ENCODE measurements at places on chromosomes 11 and 22.
A peak's percentile ranks its signal among the peaks of the same experiment; 100 is the strongest.

- no peak for DNase-seq
Observed at GRCh38 chr22:41776381-41776780, 24.1 kb upstream of the CCDC134 start.

GRCh38 chr11:12284316-12285050 lies 92.9 kb upstream of the PARVA start:
- no peak for DNase-seq

GRCh38 chr11:10970926-10971325 lies 113.1 kb upstream of the ZBED5 start:
- DNase-seq, result no peak

DNA sequence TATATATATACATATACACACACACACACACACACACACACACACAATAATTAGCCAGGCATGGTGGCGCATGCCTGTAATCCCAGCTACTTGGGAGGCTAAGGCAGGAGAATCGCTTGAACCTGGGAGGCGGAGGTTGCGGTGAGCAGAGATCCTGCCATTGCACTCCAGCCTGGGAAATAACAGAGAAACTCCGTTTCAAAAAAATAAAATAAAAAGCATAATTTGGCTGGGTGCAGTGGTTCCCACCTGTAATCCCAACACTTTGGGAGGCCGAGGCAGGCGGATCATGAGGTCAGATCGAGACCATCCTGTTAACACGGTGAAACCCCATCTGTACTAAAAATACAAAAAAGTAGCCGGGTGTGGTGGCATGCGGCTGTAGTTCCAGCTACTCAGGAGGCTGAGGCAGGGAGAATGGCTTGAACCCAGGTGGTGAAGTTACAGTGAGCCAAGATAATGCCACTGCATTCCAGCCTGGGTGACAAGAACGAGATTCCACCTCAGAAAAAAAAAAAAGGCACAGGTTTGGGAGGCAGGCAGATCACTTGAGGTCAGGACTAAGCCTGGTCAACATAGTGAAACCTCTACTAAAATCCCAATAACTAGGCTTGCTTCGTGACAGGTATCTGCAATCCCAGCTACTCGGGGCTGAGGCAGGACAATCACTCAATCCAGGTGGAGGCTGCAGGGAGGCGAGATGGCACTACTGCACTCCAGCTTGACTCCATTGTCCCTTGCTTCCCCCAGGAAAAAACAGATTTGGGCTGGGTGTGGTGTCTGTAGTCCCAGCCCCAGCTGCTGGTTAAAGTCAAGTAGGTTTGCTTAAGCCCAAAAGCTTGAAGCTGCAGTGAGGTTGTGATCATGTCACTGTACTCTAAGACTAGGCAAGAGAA lies 11.8 kb upstream of the WDR74 start:
- no peak for DNase-seq

- no peak for DNase-seq
Observed at GRCh38 chr11:46343520-46343919, 3.7 kb upstream of the DGKZ start.

DNA sequence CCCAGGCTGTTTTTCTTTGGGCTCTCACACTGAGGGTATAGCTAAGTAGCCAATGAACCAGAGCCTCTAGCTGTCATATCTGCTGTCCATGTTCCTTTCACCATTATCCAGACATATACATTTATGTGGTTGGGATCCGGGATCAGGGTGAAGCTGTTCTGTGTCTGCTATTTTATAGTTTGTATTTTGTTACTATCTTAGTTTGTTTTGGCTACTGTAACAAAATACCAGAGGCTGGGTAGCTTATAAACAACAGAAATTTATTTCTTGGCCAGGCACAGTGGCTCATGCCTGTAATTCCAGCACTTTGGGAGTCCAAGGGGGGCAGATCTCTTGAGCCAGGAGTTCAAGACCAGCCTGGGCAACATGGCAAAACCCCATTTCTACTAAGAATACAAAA lies 40.5 kb upstream of the CABP7 start:
- no peak for DNase-seq

DNA sequence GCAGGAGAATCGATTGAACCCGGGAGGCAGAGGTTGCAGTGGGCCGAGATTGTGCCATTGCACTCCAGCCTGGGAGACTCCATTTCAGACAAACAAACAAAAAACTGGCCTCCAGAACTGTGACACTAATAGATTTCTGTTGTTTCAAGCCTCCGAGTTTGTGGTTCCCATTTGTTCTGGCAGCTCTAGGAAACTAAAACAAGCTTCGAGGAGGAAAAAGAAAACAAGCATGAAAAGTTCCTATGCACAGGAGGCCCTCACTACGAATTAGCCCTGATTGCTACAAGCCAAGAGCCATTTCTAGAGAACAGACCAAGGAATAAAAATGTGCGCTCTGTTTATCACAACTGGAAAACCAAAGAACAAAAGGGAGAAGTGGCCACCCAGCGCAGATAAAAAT lies 47.8 kb upstream of the SHANK2 start:
- DNase-seq, result no peak

GRCh38 chr22:35619336-35620094 lies 2.4 kb upstream of the MB start:
- DNase-seq, result no peak

DNA sequence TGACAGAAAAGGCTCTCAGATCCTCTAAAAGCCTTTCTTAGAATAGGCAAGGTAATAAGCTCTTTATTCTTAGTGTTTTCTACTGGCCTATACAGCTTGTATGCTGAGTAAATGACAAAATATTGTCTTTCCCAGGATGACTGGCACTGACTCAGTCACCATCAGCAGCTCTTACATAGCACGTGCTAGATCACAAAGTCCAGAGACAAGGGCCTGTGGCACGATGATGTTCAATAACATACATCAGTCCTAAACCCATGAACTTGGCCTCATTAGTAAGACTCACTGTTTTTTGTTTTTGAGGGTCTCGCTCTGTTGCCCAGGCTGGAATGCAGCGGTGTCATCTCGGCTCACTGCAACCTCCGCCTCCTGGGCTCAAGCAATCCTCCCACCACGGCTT lies 42.7 kb downstream of the CELF1 start:
- DNase-seq, result no peak

DNA sequence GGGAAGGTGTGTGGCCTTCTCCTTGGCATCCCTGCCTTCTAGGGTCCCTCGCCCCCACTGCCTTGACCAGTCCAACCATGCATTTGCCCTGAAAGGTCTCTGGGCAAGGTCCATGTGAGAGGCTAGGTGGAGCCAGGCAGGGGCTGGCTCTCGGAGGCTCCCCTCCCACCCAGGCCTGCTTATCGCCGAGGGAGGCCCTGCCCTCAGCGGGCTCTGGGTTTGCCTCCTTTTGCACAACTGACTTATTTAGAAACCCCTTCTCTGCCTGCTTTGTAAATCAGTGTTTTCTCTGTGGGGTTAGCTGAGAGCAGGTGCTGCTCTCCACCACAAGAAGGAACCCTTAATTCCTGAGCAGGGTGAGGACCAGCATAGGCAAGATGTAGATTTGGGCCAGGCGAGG lies 47.7 kb downstream of the CD82 start:
- DNase-seq, result no peak

- DNase-seq, result no peak
Observed at GRCh38 chr22:29291215-29291614, 15.2 kb upstream of the GAS2L1 start.

GRCh38 chr22:31821572-31821971 lies 67.8 kb downstream of the DEPDC5 start:
- DNase-seq, result no peak

GRCh38 chr11:8658321-8659057 lies 24.0 kb downstream of the TRIM66 start:
- no peak for DNase-seq

DNA sequence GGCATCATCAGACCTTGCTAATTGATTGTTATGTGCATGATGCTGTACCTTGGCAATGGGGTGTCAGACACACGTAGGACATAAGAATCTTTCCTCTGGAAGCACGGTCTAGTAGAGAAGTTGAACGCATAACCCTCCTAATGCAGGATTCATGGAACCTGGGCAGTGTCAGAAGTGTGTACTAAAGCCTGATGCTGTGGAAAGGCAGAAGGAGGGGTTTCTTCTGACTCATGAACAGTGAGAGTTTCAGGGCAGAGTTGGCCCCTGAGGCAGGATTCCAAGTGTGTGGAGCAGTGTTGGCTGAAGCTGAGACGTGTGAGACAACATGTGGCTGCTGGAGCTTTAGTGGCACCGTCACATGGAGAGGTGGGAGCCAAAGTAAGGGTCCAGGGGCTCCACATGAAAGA lies 3.5 kb downstream of the PANX1 start:
- DNase-seq, result no peak

GRCh38 chr22:27880778-27881394 lies 38.2 kb downstream of the PITPNB start:
- DNase-seq, result peak; percentile 54

DNA sequence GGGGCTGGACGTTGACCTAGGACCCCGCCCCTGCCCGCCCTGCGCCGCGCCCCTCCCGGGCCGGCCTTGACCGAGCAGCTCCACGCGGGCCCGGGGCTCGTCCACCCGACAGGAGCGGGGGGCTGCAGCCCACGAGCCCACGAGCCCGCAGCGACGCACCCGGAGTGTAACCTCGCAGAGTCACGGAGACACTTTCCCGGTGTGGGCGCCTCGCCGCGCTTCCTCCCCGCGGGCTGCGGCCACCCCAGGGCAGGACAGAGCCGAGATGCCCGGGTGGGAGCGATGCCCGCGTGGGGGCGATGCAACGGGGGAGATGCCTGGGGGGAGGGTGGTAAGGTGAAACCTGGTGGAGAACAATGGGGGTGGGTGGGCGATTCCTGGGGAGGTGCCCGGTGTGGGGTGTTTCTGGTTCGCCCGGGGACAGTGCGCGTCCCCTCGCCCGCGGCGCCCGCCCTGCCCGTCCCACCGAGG lies 4.9 kb upstream of the ZBED4 start:
- no peak for DNase-seq

DNA sequence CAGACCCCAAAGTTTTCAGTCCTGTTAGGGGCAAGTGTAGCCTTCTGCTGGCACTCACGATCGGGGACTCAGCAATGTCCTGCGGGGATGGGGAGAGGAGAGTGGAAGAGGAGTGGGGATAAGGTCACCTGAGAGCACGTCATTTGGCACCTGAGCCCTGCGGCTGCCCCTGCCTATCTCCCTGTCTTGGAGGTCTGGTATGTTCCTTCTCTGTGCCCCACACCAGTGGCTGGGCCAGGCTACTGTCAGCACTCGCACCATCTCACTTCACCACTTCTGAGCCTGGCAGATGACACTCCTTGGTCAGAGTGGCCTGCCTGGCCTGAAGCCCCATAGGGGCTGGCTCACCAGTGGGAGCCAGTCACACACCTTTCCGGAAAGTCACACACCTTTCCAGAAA lies 20.1 kb upstream of the CHADL start:
- DNase-seq, result no peak

GRCh38 chr22:46905415-46905814 lies 143.0 kb downstream of the TBC1D22A start:
- DNase-seq, result no peak

DNA sequence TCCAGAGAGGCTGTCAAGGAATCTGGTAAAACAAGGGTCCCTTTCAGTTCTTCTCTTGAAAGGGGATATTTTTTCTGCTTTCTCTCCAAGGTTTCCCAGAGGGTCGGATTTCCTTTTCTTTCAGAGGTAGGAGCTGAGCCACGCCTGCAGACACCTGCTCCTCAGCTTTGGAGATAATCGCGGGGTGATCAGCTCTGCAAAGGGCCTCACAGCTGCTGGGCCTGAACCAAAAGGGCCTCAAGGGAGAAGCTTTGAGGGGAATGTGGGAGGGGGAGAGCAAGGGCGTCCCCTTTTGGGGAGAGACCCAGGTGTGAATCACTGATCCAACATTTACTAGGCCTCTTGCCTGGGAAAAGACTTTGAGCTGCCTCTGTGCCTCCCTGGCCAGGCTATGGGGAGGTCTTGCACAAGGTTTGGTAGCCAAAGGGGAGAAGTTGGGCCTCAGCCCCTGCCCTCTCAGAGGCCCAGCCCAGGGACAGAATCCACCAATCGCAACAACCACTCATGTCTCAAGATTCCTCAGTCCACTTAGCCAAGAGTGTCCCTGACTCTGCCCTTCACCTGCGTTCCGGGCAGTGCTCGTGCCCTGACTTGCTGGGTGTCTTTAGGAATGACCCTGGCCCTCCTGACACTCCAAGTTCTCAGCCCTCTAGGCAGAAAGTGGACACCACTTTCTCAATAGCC lies 14.0 kb upstream of the TP53I11 start:
- no peak for DNase-seq

DNA sequence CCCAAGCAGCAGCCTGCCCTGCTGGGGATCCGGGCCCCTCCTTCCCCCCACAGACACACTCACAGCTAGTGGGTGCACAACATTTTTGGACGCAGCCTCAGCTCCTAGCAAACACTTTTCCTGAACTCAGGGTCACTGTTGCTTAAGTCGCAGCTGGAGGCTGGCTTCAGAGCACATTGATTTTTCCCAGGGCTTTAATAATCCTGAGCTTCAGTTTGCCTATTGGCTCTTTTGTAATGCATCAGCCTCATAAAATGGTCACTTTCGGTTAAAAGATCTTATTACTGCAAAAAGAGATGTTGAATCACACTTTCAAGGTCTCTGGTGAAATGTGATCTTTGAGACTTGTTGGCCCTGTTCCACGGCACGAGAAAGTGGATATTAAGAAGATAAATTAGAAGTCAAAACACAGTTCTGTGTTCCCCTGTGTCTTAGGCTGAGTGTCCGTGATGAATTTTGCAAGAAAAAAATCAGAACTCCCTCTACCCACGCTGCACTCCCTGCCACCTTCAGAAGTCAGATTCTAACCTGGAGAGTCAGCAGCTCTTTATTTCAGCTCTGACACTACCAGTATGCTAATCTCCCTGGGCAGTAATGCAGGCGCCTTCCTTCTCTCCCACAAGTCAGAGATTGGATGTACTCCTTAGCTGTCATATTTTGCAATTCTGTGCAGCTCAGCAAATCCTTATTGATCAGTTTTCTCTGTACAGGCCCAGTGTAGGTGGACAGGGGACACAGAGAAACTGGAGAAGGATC lies 158.2 kb upstream of the E2F8 start:
- peak; percentile 9 for DNase-seq

- no peak for DNase-seq
Observed at GRCh38 chr11:19946681-19947080, 213.6 kb downstream of the DBX1 start.

DNA sequence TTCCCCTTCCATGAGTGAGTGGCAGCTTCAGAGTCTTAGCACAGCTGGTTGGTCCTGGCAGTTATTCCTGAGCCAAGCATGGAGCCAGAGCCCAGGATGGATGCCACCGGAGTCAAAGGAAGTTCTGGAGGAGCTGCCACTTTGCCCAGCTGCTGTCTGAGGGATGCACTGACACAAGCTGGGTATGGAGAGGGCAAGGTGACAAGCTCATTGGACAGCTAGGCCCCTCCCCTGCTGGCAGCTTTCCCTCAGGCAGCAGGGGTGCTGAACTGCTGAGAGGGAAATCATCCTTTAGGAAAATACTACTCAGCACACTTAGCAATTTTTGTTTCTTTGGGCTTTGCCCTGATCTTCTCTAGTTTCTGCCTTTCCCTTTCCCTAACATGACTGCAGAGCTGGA lies 99.3 kb upstream of the SESN3 start:
- DNase-seq, result no peak

All from HEK293T (cell line).